Natural killer cell treated with Interleukin-12 subunit alpha and Interleukin-12 subunit beta and Interleukin-15 and Interleukin-18, amount 100 ng/mL, for 72 hours (primary cell): ENCODE measurements at places on chromosomes 13 and 19. TPM values are rescaled to one million over a fixed set of nuclear protein-coding genes. Genes with fewer than 3 reads are reported as not detected.

The PSG7 gene
- not detected for total RNA-seq

The ATP4B gene
- not detected for total RNA-seq

GRCh38 chr19:16258440-16258903 is 60.8 kb downstream of the AP1M1 start:
- no peak for DNase-seq
- H3K4me1 ChIP-seq: peaks cover 44% of the 10 kb centered on the region
- H3K36me3 ChIP-seq: peaks cover 6% of the 10 kb centered on the region
- H3K4me3 ChIP-seq: no peak overlapping the region
- H3K27ac ChIP-seq: no peak overlapping the region

- no peak for DNase-seq
- no peaks in the 10 kb centered on the region for H3K27me3 ChIP-seq
- no peak overlapping the region for H3K4me3 ChIP-seq
- H3K27ac ChIP-seq: no peak overlapping the region
- no peaks in the 10 kb centered on the region for H3K4me1 ChIP-seq
- H3K36me3 ChIP-seq: no peaks in the 10 kb centered on the region
These were observed 40.3 kb upstream of the SGCG start for GRCh38 chr13:23140492-23140891.

The MRI1 gene
- 29.1 TPM for total RNA-seq

DNA sequence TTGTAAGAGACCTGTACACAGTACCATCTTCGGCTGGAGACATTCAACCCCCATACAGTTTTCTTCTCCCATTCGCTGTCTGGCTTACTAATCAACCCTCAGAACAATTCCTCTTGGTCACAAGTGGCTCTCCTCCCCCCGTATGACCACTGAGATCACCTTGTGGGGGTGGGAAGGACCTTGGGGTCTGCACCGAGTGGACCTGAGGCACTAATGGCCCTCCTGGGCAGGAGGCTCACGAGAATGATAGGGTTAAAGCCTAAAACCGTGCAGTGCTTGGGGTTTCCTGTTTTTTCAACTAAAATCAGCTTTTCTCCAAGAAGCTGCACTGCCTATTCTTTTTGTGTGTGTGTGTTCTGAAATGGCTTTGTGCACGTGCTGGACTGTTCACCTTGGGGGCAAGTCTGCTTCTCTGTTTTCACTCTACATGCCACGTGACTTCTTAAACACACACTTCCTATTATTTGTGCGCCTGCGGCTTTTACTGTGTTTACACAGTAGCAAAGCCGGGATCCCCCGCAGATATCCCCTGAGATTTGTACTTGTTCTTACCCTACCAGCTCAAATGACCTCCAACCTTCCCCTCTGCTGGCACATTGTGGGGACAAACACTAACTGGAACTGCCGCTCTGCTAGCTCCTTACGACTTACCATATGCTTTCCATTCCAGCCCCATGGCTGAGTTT is 12.3 kb downstream of the RBM26 start:
- no peak for DNase-seq
- H3K27ac ChIP-seq: peak overlapping the region; percentile 75
- H3K4me1 ChIP-seq: peaks cover 59% of the 10 kb centered on the region
- no peaks in the 10 kb centered on the region for H3K27me3 ChIP-seq

DNA sequence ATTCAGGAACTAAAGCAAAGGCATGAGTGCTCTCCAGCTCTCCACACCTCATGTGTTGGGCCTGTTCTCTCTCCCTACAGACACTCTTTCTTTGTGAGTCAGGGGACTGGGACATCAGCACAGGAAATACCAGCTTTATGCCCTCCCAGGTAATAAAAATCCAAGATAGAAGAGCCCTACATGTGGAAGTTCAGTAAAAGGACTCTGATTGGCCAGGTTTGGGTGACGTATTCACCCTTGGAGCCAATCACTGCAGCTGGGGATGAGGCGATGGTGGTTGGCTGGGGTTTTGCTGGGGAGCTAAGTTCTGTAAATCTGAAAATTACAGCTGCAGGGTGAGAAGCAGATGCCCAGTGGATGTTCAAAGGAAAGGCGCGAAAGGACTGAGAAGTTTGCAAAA is 32.5 kb downstream of the CCDC70 start:
- no peak overlapping the region for H3K27ac ChIP-seq
- DNase-seq: no peak
- peaks cover 9% of the 10 kb centered on the region for H3K27me3 ChIP-seq
- no peaks in the 10 kb centered on the region for H3K4me1 ChIP-seq
- H3K4me3 ChIP-seq: no peak overlapping the region

GRCh38 chr13:113531041-113531873 is 40.7 kb upstream of the DCUN1D2 start:
- no peak overlapping the region for H3K4me3 ChIP-seq
- H3K4me1 ChIP-seq: peaks cover 7% of the 10 kb centered on the region
- no peak for DNase-seq

DNA sequence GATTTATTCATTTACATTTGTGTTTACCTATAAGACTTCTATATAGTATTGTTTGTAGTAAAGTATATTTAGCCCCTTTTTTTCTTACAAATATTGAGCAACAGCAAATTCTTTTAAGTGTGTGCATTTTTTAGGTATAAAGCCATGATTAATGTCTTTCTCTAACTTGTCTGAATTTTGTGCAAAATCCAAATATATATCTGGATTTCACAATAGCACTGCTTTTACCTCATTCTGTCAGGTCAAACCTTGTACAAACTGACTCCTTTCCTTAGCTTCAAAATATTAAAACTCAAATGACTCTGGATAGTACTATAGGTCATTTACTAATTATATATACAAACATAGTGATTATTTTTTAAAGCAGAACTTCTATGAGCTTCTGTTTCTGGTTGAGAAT is 563.0 kb upstream of the SPRY2 start:
- H3K4me1 ChIP-seq: no peaks in the 10 kb centered on the region
- no peak overlapping the region for H3K4me3 ChIP-seq
- no peaks in the 10 kb centered on the region for H3K36me3 ChIP-seq
- DNase-seq: no peak
- H3K27ac ChIP-seq: no peak overlapping the region

DNA sequence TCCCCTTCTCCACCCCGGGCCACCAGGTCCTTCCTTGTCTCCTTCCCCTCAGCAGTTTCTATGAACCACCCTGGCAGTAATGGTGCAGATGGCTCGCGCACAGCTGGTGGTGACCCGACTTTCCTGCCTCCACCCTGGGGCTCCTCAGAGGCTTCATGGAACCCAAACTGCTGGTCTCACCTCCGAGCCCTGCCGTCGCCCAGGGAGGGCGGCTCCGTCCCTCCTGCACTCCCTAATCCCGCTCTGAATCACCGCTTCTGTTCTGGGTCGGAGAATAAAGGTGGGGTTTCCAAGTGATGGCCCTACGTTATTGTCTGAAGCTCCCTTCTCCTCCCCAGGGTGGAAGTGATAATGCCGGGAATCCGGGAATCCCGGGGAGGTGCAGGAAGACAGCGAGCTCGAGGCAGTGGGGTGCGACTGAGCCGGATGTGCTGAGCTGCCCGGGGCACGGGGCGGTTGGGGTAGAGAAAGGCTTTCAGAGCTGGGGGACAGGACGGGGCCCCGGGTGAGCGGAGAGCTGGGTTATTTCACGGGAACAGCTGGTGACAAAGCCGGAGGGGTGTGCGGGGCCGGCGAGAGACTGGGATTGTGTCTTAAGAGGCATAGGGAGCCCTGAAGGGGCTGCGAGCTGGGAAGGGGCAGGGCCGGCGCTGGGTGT is 711 bp downstream of the FUT2 start:
- H3K36me3 ChIP-seq: no peaks in the 10 kb centered on the region
- no peak for DNase-seq
- no peaks in the 10 kb centered on the region for H3K27me3 ChIP-seq
- H3K4me1 ChIP-seq: peaks cover 7% of the 10 kb centered on the region

GRCh38 chr13:111469916-111470506 is 149.6 kb downstream of the TEX29 start:
- no peaks in the 10 kb centered on the region for H3K4me1 ChIP-seq
- peaks cover 15% of the 10 kb centered on the region for H3K27me3 ChIP-seq
- no peaks in the 10 kb centered on the region for H3K36me3 ChIP-seq
- no peak overlapping the region for H3K27ac ChIP-seq
- H3K4me3 ChIP-seq: no peak overlapping the region
- no peak for DNase-seq

DNA sequence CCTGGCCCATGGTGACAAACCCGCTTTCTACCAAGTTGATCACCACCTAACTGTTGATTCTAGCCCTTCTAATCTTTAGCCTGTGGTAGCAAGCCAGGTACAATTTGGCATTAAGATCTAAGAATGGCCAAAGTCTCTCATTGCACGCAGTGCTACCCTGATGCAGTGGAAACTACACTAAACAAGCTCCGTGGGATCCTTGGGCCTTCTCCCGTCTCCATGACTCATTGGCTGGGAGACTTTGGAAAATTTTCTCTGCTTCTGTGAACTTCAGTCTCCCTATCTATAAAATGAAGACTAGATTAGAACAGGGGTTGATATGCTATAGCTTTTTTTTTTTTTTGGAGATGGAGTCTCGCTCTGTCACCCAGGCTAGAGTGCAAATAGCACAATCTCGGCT is 223.0 kb downstream of the TSHZ3 start:
- H3K27me3 ChIP-seq: peaks cover 16% of the 10 kb centered on the region
- no peak overlapping the region for H3K4me3 ChIP-seq
- H3K36me3 ChIP-seq: no peaks in the 10 kb centered on the region

The FCAR gene
- not detected for total RNA-seq

The SYCN gene
- not detected for total RNA-seq

DNA sequence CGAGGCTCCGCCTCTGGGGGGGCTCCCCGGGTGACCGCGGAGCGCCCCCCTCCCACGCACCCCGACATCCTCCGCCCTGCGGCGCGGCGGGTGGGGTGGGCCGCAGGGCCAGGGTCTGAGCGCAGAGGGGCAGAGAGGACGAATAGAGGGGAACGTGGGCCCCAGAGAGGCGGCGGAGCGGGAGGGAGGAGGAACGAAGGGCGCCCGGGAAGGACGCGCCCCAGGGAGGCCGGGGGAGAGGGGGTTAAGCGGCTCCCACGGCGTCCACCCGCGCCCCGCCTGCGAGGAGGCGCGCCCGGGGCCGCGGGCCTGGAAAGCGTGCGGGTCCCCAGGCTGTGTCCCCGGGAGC is 1.0 kb downstream of the HCN2 start:
- no peaks in the 10 kb centered on the region for H3K36me3 ChIP-seq
- no peak overlapping the region for H3K4me3 ChIP-seq
- H3K4me1 ChIP-seq: no peaks in the 10 kb centered on the region
- no peak for DNase-seq
- no peaks in the 10 kb centered on the region for H3K27me3 ChIP-seq

The BEST2 gene
- total RNA-seq: not detected

The STARD13 gene
- total RNA-seq: not detected

GRCh38 chr13:89846926-89847585 is 1500.4 kb upstream of the MIR17HG start:
- H3K4me1 ChIP-seq: no peaks in the 10 kb centered on the region
- no peaks in the 10 kb centered on the region for H3K27me3 ChIP-seq
- H3K27ac ChIP-seq: no peak overlapping the region
- H3K4me3 ChIP-seq: no peak overlapping the region

- peaks cover 77% of the 10 kb centered on the region for H3K36me3 ChIP-seq
- H3K4me3 ChIP-seq: no peak overlapping the region
- H3K4me1 ChIP-seq: peaks cover 2% of the 10 kb centered on the region
- no peak for DNase-seq
These were observed 6.0 kb upstream of the ZNF614 start for GRCh38 chr19:52034051-52034728.

- peaks cover 22% of the 10 kb centered on the region for H3K4me1 ChIP-seq
- H3K4me3 ChIP-seq: no peak overlapping the region
- no peaks in the 10 kb centered on the region for H3K36me3 ChIP-seq
These were observed 30.7 kb upstream of the WDFY2 start for GRCh38 chr13:51553531-51553930.

The FXYD3 gene
- total RNA-seq: not detected

GRCh38 chr13:75258159-75258782 is 223.7 kb downstream of the TBC1D4 start:
- peaks cover 15% of the 10 kb centered on the region for H3K27me3 ChIP-seq
- no peak overlapping the region for H3K4me3 ChIP-seq
- H3K27ac ChIP-seq: no peak overlapping the region
- no peaks in the 10 kb centered on the region for H3K36me3 ChIP-seq
- H3K4me1 ChIP-seq: no peaks in the 10 kb centered on the region

The MYPOP gene
- total RNA-seq: 14.9 TPM

The GFY gene
- total RNA-seq: not detected

- H3K27ac ChIP-seq: no peak overlapping the region
- H3K27me3 ChIP-seq: peaks cover 13% of the 10 kb centered on the region
- no peak overlapping the region for H3K4me3 ChIP-seq
These were observed 25.8 kb upstream of the SPATA13 start for GRCh38 chr13:24134757-24135156.

- no peaks in the 10 kb centered on the region for H3K4me1 ChIP-seq
- no peak overlapping the region for H3K27ac ChIP-seq
- peaks cover 31% of the 10 kb centered on the region for H3K27me3 ChIP-seq
- no peaks in the 10 kb centered on the region for H3K36me3 ChIP-seq
These were observed 92.9 kb downstream of the SOX1 start for GRCh38 chr13:112159575-112160547.

The BRSK1 gene
- total RNA-seq: 15.7 TPM

The FFAR2 gene
- total RNA-seq: not detected

DNA sequence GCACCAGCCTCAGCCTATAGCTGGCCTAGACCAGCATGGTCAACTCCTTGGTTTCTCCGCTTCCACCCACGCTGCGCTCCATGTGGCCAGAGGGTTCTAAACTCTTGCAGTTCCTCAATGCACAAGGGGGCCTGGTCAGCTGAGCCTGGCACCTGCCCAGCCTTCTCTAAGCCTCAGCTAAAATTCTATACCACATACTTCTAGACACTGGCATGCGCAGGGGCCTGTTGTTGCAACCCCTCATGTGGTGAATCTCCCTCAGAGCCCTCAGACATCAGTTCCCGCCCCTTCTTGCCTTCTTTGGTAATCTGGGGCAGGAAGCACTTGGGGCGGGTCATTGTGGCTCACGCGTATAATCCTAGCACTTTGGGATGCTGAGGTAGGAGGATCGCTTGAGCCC is 19.7 kb upstream of the LDLR start:
- no peak overlapping the region for H3K4me3 ChIP-seq
- no peak for DNase-seq
- no peaks in the 10 kb centered on the region for H3K36me3 ChIP-seq
- no peaks in the 10 kb centered on the region for H3K27me3 ChIP-seq

GRCh38 chr13:39315796-39316195 is 277.5 kb downstream of the NHLRC3 start:
- H3K36me3 ChIP-seq: no peaks in the 10 kb centered on the region
- no peaks in the 10 kb centered on the region for H3K4me1 ChIP-seq
- H3K4me3 ChIP-seq: no peak overlapping the region
- H3K27ac ChIP-seq: no peak overlapping the region
- no peaks in the 10 kb centered on the region for H3K27me3 ChIP-seq
- DNase-seq: no peak
